Activated CD8-positive, alpha-beta memory T cell treated with anti-CD3 and anti-CD28 coated beads for 48 hours (primary cell): ENCODE measurements at places on chromosomes 13 and 19.

GRCh38 chr19:30630289-30631032 is 258.3 kb downstream of the ZNF536 start:
- no peak for DNase-seq

DNA sequence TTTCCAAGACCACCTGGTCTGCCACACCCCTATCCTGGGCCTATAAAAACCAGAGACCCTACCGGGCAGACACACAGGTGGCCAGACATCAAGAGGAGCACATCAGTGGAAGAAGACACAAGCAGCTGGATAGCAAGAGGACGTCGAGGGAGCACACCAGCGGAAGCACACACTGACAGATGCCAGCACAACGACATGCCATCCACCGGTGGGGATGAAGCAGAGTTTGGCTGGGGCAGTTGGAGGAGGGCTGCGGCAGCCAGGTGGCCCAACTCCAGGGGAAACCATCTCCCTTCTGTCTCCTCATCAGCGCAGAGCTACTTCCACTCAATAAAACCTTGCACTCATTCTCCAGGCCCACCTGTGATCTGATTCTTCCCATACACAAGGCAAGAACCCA is 200.6 kb downstream of the PCDH17 start:
- no peak for DNase-seq

- DNase-seq: no peak
Measured at GRCh38 chr19:18234194-18234593, 8.0 kb upstream of the PDE4C start.

DNA sequence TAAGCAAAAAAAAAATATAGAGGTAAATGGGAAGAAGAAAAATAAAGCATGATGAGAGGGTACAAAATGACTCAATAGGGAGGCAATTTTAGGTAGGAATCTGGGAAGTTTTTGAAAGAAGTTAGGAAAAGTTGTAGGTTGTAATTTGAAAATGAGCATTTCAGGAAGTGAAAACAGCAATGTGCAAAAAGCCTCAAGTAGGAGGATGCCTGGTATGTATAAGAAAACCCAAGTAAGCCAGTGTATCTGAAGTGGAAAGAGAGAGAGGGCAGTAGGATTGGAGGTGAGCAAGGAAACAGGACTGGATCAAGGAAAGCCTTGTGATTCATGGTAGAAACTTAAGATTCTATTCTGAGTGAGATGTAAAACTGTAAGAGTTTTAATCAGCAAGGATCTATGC is 121.6 kb upstream of the SPRY2 start:
- DNase-seq: no peak

DNA sequence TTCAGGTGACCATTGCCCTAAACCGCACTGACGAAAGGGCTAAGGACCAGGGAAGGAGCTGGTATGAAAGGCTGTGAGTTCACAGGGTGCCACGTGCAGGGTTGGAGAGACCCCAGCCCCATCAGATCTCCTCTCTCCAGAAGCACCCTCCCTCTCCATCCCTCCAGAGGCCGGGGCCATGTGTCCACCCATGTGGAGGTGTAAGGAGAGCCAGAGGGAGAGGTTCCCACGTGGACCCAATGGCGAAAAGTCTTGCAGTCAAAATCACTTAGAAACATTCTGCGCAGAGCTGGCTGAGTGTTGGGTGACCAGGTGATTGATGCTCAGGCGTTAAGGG is 168.3 kb downstream of the COL4A1 start:
- no peak for DNase-seq

DNA sequence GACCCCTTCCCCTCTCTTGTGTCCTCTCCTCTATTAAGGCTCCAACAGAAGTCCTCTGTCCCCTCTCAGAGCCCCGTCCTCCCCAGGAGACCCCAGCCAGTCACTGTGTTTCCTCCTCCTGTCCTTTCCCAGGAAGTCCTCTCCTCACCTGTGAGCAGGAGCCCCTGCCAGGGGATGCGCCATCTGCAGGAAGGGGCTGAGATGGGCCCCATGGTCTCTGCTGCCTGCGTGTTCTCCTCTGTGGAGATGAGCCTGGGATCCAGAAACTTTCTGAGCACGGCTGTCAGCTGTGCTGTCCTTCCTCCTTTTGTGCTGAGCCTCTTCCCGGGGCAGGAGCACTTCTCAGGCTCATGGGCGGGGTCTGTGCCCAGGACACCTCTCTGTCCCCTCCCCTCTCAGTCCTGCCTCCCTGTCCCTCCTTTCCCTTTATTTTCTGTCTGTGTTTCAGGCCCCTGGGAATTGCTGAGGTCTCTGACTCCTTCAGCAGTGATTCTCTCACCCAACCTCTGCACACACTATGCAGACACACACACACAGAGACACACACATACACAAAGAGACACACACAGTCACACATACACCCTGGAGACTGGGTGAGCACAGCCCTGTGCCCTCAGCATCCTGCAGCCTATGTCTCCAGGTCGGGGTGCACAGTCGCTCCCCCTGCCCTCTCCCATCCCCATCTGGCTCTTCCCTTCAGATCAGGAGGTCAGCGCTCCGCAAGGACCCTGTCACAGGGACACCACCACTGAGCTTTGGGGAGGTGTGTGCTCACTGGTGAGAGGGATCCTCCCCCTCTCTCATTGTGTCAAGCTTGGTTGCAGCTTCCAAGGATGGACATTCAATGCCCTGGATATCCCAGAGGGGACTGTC is at the start of gene CEACAM8:
Gene CEACAM8, minus strand, starts transcription at position 308 of the 873 bp plus-strand sequence. Its CDS starts 96 bp downstream, at position 212.
- DNase-seq: no peak

DNA sequence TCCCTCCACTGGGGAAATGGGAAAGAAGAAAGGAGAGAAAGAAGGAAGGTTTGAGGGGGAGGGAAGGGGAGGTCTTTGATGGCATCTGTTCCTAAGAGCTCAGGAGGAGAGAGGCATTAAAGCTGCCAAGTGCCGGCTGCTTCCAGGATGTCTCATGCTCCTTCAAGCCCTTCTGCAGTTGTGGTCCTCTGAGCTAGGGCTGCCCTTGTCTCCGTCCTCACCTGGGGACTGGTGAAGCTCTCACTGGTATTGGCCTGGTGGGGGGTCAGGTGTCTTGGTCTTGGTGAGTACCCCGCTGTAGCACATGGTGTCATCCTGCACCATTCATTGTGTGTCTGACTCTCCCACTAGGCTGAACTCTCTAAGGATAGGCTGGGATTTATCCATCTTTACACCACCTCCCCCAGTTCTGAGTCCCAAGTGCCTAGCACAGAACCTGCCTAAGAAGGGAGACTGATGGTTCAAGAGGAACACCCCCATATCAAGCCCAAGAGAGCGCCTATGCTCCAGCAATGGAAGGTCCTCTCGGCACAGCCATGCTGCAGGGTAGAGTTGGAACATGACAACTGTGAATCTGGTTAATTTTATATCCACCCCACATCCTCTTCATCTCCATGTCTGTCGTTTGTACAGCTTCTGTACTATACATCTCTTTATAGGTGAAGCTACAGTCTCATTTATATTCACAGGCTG is 83.7 kb downstream of the AKAP11 start:
- no peak for DNase-seq

DNA sequence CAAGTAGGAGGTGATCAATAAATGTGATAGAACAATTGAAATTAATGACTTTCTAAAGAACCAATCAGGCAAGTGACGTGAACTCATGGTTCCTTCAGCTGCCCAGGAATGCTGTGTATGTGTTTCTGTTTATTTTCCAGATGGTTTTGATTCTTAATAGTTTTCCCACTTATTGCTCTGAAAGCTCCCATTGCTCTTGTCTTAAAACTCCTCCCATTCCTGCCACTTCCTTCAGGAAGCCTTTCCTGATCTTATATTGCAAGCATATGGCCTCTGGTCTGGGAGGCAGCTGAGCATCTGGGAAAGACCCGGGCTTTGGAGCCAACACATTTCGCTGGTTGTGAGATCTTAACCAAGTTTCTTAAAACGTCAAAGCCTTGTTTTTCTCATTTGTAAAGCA is 17.1 kb upstream of the LATS2 start:
- no peak for DNase-seq

DNA sequence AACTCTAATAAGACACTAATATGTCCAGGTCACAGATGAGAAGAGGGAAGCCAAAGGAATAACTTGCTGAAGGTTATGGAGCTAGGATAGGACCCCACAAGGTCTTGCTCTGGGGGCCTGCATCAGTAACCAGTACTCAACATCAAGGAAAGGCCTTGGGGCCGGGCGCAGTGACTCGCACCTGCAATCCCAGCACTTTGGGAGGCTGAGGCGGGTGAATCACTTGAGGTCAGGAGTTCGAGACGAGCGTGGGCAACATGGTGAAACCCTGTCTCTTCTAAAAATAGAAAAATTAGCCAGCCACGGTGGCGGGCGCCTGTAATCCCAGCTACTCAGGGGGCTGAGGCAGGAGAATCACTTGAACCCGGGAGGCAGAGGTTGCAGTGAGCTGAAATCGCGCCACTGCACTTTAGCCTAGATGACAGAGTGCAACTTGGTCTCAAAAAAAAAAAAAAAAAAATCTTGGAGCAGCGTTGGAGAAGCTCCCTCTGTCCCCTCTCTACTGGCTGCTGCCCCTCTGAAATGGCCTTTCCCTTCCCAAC is 1.8 kb downstream of the LONP1 start:
- peak; percentile 41 for DNase-seq

DNA sequence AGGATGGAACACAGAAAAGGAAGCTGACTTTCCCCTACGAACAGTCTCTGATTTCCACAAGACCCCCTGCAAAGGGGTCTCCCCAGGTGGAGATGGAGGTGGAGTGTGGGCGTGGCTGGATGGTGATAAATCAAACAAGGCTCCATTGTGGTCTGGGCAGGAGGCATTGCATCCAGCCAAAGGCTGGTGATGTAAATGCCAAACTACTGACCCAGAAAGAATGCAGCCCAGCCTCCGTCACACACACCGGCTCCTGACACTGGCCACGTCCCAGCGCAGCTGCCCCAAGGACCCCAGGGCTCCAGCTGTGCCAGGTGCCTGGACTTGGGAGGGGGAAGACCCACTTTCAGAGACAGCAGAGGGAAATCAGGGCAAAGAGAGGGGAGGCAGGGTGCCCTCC is 6.3 kb downstream of the SLC7A1 start:
- DNase-seq: no peak

GRCh38 chr13:66689628-66690027 is 540.5 kb downstream of the PCDH9 start:
- no peak for DNase-seq

- no peak for DNase-seq
Measured at GRCh38 chr19:43914051-43914450, 21.0 kb downstream of the ZNF45 start.

DNA sequence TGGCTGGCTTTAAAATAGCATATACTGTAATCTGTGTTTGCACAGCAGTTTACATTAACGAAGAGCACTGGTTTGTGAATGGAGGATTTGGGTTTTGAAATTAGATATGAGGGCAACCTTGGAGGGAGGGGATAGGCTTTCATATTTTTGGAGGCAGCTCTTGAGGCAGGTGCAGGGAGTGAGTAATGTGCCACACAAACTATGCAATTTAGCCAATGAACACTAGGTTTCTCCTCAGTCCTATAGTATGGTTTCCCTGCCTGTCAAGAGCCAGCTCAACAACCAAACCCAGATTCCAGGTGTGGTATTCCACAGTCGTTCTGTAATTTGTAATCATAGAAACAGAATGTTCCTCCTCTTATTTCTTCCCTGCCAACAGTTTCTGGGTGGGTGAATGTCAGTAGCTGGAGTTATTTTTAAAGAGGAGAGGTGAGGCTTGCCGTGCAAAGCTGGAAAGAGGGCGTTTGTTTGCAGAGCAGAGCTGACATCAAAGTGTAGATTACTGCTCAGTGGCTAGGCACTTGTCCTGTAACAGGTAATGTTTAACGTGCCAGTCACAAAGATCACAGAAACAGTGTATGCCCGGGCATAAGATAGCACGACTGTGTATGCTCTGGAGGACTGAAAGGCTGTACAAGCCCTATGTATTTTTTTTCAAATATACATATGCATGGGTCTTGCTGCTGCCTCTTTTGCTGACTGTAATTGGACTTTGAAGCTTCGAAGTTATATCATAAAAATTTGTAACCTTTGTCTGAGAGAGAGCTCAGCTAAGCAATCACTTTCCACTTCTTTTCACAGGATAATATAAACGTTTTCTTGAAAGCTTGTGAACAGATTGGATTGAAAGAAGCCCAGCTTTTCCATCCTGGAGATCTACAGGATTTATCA is 124.2 kb downstream of the LMO7 start:
- DNase-seq: no peak

DNA sequence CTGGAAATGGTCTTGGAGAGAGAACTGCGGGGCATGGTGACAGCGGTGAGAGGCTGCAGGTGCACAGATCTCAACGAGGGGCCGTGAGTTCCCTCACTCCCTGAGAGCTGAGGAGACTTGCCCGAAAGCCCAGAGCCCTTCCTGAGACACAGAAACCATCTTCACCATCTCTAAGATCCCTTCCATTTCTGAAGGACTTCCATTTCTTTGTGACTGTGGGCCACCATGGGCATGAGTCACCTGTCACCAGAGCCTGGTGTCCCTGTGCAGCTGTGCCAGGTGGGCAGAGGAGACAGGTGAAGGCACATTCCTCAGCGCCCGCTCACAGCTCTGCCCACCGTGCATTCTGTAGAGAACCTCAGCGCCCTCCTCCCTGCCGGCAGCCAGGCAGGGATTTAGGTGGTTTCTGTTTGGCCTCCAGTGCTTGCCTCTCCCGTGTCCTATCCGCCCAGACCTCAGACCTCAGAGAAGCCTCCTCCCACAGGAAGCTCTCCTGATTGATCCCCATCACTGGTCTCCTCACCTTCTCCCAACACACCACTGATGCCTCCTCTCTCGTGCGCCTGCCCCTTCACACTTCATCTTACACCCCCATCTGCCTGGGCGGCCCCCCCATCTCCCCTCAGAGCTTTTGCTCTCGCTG is 24.2 kb downstream of the SH3GL1 start:
- no peak for DNase-seq

DNA sequence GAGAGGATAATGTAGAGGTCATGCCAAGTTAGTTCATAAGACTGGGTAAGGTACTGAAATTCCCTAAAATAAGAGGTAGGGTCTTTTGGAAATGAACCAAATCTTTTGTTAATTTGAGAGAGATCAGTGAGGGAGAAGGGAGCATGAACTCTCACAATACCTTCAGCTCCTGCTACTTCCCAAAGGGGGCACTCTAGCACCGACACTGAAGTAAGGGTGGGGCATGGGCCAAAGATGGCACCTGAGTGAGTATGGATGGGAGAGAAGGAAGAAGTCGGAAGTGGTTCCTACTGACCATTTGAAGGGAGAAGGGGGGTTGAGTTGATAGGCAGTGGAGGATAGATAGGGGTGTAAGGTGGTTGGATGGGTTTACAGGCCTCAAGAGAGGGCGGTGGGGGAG is 86.6 kb downstream of the ZNF737 start:
- DNase-seq: no peak
